ENCODE measurements at places on chromosomes 11 and 22.

DNA sequence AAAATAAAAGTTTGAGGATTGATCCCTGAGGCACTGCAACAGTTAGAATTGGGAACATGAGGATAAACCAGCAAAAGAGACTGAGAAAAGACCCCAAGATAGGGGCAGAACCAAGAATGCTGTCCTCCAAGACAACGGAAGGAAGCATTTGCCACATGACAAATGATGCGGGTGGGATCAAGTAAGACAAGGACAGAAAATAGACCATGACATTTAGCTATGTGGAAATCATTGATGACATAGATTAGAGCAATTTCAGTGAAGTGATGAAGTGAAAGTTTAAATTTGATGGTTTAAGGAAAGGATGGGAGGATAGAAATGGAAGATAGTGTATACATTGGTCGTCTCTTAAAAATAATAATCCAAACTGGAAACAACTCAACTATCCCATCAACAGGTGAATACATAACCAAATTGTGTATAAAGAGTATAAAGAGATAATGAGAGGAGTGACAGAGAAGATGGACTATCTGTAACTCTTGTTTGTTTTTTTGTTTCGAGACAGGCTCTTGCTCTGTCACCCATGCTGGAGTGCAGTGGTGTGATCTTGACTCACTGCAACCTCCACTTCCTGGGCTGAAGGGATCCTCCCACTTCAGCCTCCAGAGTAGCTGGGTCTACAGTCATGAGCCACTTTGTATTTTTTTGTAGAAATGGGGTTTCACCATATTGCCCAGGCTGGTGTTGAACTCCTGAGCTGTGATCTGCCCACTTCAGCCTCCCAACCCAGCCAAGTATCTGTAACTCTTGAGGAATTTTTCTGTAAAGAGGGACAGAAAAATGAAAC lies 48.7 kb upstream of the FDX1 start:
- no peak for DNase-seq

GRCh38 chr22:38947321-38948140 lies 9.9 kb upstream of the APOBEC3A start:
- no peak for DNase-seq

DNA sequence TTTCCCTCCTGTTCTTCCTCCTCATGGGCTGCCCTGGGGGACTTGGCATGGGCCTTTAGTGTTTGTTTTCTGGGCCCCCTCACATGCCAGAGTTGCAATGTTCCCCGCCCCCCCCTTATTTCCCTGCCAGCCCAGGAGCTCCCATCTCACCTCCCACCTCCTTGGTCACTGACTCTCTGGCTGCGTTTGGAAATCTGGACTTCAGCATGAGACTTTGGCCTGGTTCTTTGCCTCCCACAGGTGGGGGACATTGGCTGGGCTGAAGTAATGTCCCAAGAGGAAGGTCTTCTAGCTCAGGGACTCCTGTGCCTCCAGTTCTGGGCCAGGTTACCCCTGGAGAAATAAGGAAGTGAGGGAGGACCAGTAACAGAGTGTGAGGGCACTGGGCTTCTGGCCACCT lies 7.0 kb downstream of the MTFP1 start:
- DNase-seq = no peak

DNA sequence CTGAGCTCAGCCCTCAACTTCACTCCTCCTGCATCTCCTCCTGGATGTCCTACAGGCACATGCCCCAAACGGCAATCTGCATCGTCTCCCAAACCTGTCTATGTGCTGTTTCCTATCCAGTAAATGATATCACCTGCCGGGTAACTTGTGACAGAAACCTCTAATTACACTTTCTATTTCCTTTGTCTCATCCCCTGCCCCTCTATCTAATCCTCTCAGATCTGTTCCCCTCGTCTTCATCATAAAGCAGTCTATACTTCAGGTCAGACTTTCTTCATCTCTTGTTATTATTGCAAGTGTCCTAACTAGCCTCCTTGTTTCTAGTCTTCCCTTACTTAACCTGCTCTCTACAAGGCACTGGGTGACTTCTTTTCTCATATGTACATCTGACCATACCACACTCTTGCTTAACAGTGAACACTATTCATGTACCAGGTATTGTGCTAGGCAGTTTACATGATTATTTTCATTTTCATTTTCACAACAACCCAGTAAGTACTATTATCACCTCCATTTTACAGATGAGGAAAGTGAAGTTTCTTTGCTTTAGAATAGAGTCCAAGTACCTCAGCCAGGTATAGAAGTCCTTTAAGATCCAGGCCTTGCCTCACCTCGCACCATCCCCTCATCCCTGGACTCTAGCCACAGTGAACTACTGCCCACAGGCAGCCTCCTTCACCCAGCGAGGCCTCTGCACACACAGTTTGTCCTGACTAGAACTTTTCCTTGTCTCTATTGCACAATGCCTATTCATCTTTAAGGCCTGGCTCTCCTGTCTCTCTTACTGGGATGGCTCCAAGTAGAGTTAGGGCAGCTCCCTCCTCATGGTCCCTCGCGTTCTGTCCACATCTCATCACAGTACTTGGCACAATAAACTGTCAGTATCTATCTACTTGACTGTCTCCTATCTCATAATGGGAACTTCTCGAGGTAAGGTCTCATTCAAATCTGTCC lies 22.1 kb upstream of the UCP3 start:
- no peak for DNase-seq

GRCh38 chr11:65448074-65448417 lies 25.4 kb downstream of the NEAT1 start:
- no peak for DNase-seq

DNA sequence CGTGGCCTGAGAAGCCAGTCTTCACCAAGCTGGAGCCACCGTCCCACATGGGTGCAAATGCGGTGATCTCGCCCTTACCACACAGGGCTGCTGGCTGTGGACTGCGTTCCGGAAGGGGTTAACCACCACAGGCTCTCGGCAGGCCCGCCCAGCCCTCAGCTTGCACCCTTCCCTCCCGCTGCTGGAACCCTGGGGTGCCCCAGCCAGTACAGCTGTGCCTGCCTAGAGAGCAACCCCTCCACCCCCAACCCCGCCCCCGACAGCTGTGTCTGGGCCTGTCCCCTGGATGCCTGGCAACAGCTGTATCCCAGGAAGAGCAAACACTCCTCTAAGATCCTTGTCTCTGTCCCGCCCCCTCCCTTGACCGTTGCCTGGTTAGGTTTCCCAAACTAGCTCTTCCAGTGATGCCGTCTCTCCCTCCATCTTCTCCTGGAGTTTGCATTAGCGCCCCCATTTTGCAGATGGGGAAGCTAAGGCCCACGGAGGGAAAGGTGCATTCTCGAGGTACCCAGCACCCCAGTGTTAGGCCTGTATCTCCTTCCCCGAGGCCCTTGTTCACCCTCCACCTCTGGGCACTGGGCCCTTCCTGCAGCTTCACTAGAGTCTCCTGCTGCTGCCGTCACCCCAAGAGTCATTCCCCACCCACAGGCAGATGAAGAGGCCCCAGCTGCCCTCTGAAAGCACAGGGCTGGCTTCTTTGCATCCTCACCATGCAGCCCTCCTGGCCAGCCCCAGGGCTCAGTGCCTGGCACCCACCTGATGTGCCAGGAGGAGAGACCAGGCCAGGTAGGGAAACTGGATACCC lies 12.6 kb upstream of the COX8A start:
- peak; percentile 62 for DNase-seq

GRCh38 chr11:108037211-108037610 lies 28.5 kb downstream of the CUL5 start:
- DNase-seq = no peak

- DNase-seq = no peak
Observed at GRCh38 chr11:20443596-20443995, 56.1 kb downstream of the PRMT3 start.

- no peak for DNase-seq
Observed at GRCh38 chr22:22951035-22951434, 63.4 kb downstream of the IGLL5 start.

DNA sequence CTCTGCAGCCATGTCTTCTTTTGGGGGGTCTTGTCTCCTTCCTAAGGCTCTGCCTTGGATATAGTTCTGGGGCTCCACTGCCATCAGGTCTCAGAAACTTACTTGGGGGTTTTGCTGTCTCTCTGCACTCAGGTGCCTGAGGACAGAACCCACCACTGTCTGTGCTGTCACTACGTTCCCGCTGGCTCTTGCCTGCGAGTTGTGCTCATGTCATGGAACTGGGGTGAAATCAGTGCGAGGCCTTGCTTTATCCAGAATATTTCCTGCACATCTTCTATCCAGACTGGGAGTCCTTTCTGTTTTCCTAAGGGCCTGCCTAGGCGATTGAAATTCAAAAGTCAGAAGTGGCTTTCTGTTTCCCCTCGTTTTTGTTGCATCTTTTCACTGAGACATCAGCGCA lies 6.6 kb upstream of the USP2 start:
- DNase-seq = no peak

- DNase-seq = no peak
Observed at GRCh38 chr11:117182551-117182935, 4.0 kb downstream of the SIDT2 start.

- no peak for DNase-seq
Observed at GRCh38 chr11:3609416-3610265, 32.2 kb downstream of the ART5 start.

DNA sequence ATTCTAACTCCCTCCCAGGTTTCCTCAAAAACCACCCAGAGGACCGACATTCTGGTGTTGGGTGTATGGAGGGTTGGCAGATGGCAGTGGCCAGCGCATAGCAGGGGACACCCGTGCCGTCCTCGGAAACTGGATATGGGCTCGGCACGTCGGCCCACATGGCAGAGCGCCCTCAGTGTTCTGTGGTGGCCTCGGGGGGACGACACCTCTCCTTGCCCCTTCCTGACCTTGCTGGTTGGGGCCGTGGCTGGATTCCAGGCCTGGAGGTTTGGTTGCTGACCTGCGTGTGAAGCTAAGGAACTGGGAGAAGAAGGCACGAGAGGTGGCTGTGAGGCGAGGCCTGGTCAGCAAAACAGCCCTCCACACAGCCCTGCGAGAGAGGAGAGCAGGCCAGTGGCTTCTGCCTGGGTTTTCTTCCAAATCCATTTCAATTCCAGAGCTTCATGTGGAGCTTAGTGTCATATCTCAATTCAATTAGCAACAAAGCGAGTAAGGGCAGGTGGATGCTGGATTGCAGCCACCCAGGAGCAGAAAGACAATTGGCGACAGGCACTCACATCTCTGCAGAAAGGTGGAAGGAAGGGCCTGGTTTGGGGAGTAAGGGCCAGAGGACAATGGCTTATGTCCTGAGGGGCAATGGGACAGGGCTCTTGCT lies 478.4 kb downstream of the BRD1 start:
- no peak for DNase-seq

DNA sequence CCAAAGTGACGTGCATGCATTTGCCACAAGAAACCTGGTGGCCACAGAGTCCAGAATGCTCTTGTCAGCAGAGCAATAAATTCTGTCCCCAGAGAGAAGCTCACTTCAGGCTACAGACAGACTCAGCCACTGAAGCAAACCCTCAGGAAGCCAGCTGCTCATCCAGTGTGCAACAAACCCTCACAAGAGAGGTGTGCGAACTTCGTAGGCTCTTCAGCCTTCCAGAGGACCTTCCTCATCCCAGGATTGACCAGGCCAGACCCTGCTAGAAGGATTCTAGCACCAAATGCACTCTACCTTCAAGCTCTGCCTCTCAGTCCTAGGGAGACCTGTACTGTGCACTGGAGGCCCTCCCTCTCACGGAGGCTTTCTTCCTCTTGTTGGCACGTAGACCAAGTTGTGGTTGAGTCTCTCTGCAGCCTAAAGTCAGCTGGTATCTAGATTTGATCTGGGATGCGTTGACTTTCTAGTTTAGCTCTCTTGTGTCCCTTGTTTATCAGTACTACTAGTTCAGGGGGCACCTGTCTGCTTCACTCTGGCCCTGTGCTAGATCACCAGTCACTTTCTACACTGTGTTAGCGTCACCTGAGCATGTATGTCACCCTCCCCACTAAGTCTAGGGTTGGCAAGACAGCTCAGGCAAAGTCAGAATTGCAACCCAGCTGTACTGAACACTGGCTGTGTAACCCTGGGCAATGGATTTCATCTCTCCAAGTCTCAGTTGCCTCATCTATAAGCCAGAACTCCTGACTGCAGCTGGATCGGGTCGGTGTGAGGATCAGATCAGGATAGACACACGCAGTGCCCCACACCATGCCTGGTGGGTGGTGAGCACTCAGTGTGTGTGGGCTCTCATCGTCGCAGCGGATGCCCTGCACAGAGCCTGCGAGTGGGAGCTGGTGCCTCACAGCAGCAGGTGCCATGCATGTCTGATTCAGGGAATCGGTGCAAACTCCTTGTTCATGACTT lies 22.1 kb upstream of the TMPRSS13 start:
- no peak for DNase-seq

- DNase-seq = no peak
Observed at GRCh38 chr11:117976445-117976844, 9.7 kb upstream of the IL10RA start.

GRCh38 chr11:85759915-85760314 lies 51.0 kb downstream of the SYTL2 start:
- DNase-seq = peak; percentile 28

DNA sequence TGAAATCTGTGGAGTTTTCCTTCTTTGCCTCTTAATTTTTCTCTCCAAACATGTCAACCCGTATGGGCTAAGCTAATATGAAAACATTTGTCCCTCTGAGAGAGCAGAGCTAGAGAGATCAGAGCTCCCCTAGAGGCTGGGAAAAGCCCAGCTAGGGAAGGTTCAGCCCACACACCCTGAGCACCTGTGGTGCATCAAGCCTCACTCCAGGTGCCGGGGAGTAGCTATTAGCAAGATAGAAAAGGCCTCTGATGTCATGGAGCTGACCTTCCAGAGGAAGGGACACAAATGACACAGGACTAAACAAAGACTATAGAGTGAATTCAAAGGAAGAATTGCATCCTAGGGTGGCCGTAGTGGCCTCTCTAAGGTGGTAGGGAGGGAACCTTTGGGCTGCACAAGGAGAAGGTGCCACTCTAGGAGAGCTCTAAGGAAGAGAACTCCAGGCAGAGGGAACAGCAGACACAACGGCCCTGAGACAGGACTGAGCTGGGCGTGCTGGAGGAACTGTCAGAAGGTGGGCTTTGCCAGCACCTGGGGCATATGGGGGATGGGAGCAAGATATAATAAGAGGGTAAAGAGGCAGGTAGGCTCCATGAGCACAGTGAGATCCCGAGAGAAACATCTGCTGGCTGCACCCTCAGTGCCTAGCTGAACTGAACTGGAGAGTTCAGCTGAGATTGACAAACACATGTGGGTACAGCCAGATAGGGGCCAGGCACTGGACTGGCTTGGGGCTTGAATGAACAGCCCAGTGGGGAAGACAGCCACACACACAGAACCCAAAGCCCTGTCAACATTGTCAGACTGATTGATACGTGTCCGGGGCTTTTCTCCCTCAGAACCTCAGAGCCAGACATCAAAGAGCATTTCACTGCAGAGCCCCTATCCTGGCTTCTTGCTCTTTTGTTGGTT lies 65.5 kb upstream of the DRD2 start:
- DNase-seq = no peak

DNA sequence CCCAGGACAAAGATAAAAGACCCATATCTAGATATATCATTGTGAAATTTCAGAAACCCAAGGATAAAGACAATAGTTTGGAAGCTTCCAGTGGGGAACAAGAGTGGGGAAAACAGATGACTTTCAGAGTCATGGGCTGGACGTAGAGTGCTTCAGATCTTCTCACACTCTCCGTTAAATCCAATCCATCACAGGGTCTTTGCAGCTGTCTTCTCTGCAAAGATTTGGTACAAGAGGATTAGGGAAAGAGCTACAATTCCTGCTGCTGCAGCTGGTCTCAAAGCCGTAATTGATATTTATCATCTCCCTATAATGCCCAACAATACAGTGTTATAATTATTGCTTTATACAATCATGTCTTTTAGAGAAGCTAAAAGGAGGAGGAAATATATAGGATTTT lies 63.4 kb upstream of the CLPB start:
- DNase-seq = no peak
